ENCODE measurements at places on chromosomes 7 and 10.
A peak's percentile ranks its signal among the peaks of the same experiment; 100 is the strongest.

GRCh38 chr7:141572175-141572574 is 21.0 kb downstream of the AGK start:
- DNase-seq = no peak

DNA sequence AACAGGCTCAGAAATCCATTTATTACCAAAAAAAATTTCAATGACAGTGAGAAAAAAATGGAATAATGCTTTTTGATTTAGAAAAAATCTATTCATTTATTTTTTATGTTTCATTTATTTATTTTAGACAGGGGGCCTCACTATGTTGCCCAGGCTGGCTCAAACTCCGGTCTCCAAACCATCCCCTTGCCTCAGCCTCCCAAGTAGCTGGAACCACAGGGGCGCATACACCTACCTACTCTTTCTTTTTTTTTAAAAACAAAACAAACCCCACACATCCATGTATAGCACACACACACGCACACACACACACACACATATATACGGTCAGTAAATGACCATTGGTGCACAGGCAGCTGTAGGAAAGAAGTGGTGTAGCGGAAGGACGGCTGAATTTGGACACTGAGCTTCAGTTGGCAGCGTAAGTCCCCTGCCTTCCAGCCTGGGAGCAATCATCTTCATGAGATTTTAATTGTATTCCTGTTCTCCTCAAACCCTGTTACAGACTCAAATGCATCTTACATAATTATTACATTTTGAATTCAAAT is 28.8 kb downstream of the ARL4A start:
- no peak for DNase-seq

DNA sequence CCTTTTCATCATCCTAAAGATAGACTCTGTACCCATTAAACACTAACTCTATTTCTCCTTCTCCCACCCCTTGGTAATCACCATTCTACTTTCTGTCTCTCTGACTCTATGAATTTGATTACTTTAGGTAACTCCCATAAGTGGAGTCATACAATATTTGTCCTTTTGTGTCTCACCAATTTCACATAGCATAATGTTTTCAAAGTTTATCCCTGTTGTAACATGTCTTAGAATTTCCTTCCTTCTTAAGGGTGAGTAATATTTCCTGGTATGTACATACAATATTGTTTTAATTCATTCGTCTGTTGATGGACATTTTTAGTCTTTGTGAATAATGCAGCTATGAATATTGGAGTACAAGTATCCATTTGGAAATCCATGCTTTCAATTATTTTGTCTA is 50.9 kb upstream of the CDCA7L start:
- no peak for DNase-seq

GRCh38 chr7:140867467-140868462 is 57.0 kb downstream of the BRAF start:
- DNase-seq = no peak

DNA sequence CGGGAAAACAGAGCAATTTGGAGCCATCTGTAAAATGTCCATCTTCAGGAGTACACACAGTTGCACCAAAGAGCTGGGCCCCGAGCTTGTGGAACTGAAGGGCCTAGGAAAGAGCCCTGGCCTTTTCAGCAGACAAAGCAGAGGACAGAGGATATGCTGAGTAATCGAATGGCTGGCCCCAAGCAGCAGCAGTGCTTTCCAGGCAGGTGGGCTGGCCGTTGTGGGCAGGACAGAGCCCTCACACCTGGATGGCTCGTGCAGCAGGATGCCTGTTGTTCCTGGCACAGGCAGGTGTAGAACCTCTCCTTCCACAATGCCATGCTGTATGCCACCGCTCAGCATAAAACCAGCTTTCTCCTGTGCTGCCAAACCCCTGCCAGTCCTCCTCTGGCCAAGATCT is 32.5 kb upstream of the TNS3 start:
- DNase-seq = no peak

GRCh38 chr10:70566515-70567290 is 35.8 kb downstream of the PRF1 start:
- DNase-seq = no peak

GRCh38 chr10:20877986-20878983 is 18.8 kb downstream of the NEBL start:
- no peak for DNase-seq

- DNase-seq = no peak
Observed at GRCh38 chr7:73909996-73910395, 49.0 kb downstream of the TMEM270 start.

GRCh38 chr10:52644373-52645186 is 128.0 kb downstream of the MBL2 start:
- no peak for DNase-seq

DNA sequence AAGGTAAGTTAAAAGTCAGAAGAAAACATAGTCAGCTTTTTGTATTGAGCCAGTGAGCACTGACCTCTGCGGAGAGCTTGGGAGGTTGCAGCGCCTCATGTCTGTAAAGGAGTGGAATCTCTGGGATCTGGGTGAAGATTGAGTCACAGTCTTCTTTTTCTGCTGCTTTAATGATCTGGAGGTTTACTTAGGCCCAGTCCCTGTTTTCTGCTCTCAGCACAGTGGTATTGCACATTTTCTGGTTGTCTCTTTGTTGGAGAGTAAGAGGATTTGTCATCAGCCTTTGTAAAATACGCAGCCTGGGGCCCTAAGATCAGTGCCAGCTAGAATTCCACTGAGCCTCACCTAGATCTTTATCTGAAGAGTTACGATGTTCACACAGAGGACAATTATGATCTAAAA is 58.3 kb upstream of the GJD4 start:
- no peak for DNase-seq

- no peak for DNase-seq
Observed at GRCh38 chr10:37434091-37434490, 308.7 kb downstream of the ANKRD30A start.

DNA sequence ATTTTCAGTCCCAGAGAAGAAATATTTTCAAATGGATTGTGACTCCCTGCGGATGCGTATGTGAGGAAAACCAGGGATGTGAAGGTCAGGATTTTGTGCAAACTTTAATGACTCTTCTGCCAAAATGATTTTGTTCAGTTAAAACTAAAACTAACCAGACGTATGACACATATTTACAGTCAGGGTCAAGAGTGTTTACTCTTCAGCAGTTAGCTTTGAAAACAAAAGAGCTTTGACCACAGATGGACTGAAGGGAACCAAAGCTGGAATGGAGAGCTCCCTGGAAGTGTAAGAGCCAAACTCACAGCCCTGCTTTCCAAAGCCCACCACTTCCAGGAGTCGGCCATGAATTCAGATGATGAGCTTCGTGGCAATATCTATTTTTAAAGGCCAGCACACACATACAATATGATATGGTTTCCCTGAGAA is 15.5 kb downstream of the SVIL start:
- no peak for DNase-seq

- no peak for DNase-seq
Observed at GRCh38 chr10:44427479-44427878, 42.6 kb upstream of the CXCL12 start.

GRCh38 chr10:61987537-61987936 is 86.0 kb downstream of the ARID5B start:
- peak; percentile 22 for DNase-seq

- no peak for DNase-seq
Observed at GRCh38 chr7:8175929-8176369, 86.0 kb downstream of the ICA1 start.

DNA sequence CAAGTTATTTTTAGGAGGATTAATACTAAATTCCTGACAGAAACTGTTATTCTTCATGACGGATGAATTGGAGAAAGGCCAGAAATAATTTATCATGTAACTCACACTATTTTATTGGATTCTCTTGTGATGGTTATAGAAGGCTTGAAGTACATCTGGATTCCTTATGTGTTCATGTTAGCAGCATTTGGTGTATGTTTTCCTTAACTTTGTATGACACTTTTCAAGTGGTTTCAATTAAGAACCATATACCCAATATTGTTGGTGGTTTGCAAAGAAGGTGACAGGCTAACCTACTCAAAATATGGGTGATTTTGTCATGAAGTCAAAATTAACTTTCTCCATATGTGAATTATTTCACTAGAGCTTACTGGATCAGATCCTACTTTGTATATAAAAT is 532.2 kb upstream of the CNTNAP2 start:
- no peak for DNase-seq

DNA sequence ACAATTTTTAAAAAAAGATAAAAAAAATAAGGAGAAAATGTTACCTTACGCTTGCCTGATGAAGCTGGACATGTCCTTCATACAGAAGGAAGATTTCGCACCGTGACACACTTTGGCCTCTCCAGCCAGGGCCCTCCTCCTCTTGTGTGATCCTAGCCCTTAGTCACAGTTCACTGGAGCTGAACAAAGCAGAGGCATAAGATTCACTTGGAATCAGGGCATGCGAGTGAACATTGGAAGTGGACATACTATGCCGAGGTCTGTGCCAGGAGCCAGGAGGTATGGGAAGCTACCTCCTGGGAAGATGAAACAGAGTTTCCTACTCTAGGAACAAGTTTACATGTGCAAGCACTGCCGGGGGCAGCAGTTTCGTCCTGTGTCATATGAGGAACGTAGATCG is 91.5 kb downstream of the XPNPEP1 start:
- no peak for DNase-seq

GRCh38 chr7:1028044-1028770 is 16.1 kb upstream of the GPR146 start:
- DNase-seq = peak; percentile 88

DNA sequence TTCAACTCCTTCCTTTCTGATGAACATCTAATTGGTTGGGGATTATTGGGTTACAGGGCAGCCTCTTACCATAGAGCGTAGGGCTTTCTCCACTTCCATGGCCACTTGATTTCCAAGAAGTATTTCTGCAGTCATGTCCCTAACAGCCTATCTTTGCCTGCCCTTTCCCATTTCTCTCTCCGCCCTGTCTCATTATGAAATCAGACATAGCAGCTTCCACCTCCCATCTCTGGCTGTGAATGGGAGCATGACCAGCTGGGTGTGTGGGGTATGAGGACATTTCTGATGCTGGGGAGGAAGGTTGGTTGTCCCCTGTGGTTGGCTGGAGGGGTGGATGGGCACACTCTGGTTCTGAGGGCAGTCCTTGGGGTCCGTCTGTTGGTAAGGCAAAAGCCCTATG is 41.2 kb downstream of the ADCYAP1R1 start:
- DNase-seq = no peak

- DNase-seq = no peak
Observed at GRCh38 chr7:97025983-97026714, 1.5 kb upstream of the DLX5 start.

DNA sequence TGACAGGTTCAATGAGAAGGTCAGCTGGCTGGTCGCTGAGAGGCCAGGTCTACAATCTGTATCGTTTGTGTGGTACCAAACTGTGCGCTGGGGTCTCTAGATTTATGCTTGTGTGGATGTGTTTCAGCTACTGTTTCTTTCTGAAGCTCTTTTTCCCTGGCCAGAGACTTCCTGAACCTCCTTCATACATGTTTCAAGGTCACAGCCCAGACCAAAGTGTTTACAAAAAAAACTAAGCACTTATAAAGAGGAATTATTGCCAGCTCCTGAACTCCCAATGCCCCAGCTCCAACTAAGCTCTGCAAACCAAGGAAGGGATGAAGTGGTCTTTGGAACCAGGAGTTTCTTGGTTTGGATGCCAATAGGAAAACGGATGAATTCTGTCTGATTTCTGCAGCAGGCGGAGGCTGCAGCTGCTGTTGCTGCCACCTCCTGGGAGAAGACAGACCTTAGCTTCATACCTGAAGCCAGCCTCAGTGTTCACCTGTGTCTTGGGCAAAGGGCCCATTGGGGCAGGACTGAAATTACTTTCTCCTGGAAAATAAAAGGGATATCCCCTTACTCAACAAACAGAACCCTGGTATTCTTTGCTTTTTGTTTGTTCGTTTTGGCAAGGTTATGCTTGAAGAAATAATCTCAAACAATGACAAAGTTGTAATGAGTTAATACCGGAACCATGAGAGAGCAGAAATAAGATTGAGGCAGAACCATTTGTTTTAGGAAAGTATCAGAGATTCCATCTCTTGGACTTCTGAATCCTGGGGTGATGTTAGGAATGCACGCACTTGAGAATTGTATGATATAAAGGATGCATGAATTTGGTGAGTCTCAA is 24.6 kb upstream of the MKLN1 start:
- peak; percentile 63 for DNase-seq

GRCh38 chr10:21048068-21048467 is 151.0 kb upstream of the NEBL start:
- DNase-seq = no peak

- no peak for DNase-seq
Observed at GRCh38 chr10:86728056-86728455, 28.4 kb upstream of the BMPR1A start.

DNA sequence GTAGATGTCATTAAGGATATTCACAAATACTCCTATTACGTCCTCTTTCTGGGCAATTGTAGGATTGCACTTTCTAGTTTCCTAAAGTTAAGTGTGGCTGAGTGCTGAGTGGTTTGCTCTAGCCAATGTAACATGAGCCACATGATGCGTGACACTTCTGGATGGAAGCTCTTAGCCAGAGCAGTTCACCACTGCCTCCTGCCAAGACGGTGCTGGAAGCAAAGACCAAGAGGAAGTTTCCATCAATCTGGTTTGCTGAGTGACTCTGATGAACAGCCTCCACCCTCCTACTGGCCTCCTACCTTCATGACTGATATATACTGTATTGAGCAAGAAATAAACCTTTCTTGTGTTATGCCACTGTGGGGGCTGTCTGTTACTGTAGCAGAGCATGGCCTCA is 318.1 kb downstream of the KCNMA1 start:
- no peak for DNase-seq

- no peak for DNase-seq
Observed at GRCh38 chr10:34089253-34089652, 725.8 kb downstream of the PARD3 start.

DNA sequence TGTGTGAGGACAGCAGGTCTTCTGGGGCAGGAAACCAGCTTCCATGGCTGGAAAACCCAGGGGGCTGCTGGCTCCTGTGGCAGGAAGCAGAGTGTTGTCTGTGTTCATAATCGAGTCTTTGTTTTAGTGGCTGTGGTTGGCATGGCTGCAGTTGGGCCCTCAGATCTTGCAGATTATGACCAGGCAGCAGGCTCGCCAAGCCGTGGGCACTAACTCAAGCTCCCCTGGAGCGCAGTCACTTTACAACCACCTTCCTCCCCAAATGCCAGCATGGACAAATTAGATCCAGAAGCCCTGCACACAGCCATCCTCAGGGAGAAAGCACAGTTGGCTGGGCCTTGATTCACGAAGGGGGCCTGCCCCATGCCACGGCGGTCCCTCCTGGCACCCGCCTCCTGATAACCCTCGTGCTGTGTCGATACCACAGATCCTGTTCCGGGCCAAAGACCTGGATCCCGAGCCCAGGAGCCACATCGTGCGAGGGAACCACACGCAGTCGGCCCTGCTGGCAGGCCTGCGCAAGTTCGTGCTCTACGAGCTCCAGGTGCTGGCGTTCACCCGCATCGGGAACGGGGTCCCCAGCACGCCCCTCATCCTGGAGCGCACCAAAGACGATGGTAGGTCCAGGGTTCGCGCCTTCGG is 552.5 kb upstream of the FOXK1 start:
- DNase-seq = no peak

DNA sequence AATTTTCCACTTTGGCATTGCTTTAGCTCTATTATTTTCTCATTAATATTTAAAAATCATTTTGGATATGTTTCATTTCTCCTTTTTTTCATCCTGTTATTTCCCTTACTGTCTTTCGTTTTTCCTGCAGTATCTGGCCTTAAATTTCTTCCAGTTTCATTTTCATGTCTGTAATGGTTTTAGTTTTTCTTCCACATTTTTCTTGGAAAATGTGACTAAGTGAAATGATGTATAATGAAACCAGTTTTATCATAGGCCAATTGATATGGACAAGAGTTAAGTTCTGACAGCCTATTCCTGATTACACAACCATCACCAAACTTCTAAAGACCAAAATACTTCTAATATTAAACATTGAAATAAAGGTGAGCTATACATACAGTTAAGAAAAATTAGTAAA is 158.5 kb downstream of the LHFPL3 start:
- DNase-seq = no peak

Data from natural killer cell (primary cell).